SJCRH30 (cell line): ENCODE measurements at places on chromosomes 5 and 9.

- peak; percentile 1 for DNase-seq
These were observed 752.8 kb upstream of the ADAMTS16 start for GRCh38 chr5:4387290-4387689.

DNA sequence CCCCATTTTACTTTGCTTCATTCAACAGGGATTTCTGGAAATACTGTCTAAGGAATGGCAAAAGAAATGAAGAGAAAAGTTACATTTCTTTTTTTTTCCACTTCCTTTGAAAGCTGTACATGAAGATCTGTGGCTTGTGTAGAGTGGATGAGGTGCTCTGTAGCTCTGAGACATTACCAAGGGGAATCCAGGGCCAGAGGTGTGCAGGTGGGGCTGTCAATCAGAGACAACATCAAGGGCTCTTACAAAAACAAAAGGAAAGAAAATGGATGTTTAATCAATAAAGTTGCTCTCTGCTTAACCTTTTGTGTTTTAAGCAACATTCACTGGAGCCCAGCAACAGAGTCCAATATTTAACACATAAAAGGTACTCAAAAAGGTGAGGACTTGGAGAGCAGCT, 391.1 kb downstream of the TMEM38B start:
- DNase-seq = peak; percentile 26

DNA sequence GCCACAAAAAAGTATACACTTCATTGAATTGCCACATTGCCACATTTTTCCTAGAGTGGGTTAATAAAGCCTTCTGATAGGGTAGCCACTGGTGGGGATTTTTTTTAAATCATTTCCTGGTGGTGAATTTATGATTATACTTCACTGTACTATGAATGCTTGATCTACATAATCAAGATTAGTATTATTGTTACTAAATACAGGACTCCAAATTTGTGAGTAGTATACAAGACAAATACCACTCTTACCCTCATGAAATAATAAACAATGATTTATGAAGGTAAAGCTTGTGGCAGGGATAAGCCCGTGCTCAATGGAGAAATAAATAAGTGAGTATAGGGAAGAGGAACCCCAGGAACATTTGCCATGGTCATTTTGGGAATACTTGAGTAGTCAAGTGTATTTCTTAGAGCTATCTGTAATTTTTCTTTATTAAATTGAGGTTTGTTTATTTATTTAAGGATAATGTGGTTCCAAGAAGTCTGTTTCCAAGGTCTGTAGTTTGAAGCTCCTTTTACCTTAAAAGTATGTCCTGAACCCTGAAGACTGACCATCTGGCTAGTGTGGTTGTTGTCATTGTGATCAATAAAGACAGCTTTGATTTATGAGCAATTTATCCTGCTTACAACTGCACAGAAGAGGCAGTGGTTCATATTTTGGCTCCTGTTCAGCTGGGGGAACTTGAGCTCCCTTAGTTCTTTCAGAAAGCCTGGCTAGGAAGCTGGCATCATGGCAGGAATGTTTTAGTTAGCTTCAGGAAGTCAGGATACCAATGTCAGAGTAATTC, 118.6 kb downstream of the ZSWIM6 start:
- DNase-seq = peak; percentile 69

GRCh38 chr9:28956116-28956880, 1383.0 kb upstream of the C9orf72 start:
- peak; percentile 4 for DNase-seq

GRCh38 chr5:17214893-17215292, 2.5 kb upstream of the BASP1 start:
- DNase-seq = no peak

DNA sequence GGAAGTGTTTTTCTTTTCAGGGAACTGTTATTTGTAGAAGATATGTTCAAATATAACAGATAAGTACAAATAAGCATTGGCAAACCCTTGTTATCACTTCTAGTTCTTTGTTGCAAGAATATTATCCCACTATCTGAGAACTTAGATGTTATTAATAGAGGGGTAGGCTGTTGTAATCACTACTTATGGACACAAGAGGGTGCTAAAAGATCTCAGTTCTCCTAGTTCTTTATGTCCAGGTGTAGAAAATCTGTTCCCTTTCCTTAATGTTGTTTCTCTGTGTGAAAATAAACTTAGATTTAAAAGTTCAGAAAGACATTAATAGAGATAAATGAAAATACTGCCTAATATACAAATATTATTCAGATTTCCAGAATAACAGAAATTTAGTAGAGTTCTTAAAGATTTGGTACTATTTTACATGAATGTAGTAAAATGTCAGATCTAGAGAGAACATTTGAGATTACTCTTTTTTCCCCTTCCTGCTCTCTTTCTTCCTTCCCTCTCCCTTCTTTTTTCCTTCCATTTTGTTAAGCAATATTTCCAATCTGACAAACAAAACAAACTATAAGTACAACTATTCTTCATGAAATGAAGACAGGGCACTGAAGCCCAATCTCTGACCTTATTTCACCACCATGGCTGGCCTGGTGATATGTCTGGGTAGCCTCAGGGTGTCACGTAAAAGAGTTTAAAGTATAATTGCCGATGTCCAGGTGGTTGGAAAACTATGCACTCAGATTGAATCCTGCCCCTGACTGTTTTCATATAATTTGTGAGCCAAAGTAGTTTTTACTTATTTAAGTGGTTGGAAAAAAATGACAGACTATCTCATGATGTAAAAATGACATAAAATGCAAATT, 43.6 kb upstream of the C5orf46 start:
- DNase-seq = no peak

DNA sequence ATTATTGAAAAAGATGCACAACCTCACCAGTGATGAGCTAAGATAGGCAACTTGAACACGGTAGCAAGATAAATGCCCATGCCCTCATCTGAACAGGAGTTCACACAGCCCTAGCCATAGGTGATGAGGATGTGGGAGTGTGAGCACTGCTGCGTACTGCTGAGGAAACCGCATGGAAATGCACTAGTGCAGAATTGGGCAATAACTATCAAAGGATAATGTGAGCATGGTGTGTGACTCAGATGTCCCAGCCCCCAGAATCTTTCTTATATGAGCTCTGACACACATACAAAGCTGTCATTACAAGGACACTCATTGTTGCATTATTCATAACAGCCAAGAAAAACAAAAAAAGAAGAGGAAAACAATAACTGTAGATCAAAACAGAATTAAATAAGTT, 521.2 kb downstream of the IRX1 start:
- DNase-seq = no peak

GRCh38 chr5:61599370-61600122, 267.5 kb downstream of the ZSWIM6 start:
- no peak for DNase-seq

GRCh38 chr9:133961226-133962165, 30.6 kb downstream of the VAV2 start:
- no peak for DNase-seq

DNA sequence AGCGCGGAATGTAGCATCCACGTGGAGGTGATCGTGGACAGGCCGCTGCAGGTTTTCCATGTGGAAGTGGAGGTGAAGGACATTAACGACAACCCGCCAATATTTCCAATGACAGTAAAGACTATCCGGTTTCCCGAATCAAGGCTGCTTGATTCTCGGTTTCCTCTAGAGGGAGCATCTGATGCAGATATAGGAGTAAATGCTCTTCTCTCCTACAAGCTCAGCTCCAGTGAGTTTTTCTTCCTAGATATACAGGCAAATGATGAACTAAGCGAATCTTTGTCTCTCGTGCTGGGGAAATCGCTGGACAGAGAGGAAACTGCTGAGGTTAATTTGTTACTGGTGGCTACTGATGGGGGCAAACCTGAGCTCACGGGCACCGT, 598 bp downstream of the PCDHA2 start:
- DNase-seq = no peak

DNA sequence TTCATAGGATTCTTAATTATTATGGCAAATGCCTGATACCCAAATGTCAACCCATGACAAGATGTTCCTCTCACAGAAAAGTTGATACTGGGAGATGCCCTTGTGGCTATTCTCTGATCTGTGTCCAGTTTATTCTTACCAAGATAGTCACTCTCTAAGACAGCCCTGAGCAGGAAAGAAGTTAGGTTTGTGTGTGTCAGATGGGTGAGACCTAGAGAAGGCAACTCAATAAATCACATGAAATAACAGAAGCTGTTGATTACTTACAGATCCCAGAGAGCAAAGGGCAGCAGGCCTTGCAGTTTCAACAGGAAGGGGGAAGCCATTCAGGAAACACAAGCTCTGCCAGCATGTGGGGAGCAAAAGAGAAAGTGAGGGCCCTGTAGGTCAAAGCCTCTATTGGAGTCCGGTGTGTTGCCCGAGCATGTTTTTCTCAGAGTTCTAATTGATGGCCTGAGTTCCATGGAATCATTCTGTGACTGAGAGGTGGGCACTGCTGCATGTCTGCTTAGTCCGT, 1193.7 kb upstream of the CDH18 start:
- no peak for DNase-seq

GRCh38 chr9:127883959-127884358, 6.5 kb upstream of the AK1 start:
- no peak for DNase-seq

GRCh38 chr5:106600803-106601202, 1069.9 kb downstream of the EFNA5 start:
- DNase-seq = no peak

DNA sequence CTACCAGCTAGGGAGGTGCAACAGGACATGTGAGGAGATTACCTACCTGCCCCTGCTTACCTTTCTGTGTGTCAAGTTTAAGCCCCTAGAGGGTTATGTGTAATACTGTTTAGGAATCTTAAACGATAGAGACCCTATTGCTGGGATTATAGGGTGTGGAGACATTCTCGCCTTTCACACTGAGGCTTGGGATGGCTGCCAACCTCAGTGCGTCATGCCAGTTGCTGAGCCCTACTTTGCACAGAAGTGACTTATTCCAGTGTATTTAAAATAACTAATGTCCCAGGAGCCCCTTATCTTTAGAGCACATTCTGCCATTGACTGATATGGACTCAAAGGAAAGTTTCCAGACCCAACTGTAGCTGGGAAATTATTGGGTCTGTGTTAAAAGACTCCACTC, 76.6 kb upstream of the XPA start:
- DNase-seq = peak; percentile 58

GRCh38 chr9:77418226-77418625, 229.9 kb downstream of the GNA14 start:
- DNase-seq = no peak

DNA sequence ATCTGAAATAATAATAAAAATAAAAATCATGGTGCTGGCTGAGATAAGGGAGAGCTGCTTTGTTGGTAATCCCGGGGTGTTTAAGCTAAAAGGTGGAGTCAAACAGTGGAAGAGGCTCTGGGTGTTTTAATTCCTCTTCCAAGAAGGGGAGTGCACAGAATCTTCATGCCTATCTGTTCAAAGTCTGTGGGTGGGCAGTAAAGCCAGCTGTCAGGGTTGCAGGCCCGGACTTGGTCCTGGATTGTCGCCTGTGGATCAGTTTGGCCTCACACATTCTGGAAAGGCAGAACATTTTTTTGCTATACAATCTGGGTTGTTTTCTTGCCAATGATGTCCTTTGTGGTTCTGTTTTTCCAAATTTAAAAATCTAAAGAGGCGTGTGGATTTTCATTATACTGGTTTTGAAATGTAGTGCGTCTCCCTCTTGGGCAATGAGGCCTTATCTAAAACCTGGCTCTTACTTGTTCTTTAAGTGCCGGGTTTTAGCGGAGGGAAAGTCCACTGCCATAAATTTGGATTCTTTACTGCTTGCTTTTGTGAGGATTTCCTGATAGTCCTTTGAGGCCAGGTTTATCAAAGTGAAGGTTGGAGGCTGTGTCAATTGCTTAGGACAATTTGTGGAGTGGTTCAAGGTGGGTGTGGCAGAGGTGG, 5.8 kb downstream of the ANKDD1B start:
- peak; percentile 89 for DNase-seq

- no peak for DNase-seq
These were observed 709 bp downstream of the WHRN start for GRCh38 chr9:114504341-114505186.

DNA sequence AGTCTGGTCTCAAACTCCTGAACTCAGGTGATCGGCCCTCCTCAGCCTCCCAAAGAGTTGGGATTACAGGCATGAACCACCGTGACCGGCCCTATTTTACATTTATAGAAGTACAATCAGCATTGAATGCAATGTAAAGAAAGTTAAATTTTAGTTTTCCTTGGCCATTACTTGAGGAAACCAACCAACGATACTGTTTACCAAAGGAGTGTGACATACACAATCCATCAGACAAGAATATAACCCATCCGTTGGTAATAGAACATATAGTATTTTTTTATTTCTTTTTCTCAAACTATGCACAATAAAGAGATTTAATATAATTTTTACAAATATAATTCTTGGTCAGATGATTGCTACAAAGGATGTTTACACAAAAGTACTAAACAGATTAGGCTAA, 63.1 kb upstream of the MOCS2 start:
- DNase-seq = no peak

DNA sequence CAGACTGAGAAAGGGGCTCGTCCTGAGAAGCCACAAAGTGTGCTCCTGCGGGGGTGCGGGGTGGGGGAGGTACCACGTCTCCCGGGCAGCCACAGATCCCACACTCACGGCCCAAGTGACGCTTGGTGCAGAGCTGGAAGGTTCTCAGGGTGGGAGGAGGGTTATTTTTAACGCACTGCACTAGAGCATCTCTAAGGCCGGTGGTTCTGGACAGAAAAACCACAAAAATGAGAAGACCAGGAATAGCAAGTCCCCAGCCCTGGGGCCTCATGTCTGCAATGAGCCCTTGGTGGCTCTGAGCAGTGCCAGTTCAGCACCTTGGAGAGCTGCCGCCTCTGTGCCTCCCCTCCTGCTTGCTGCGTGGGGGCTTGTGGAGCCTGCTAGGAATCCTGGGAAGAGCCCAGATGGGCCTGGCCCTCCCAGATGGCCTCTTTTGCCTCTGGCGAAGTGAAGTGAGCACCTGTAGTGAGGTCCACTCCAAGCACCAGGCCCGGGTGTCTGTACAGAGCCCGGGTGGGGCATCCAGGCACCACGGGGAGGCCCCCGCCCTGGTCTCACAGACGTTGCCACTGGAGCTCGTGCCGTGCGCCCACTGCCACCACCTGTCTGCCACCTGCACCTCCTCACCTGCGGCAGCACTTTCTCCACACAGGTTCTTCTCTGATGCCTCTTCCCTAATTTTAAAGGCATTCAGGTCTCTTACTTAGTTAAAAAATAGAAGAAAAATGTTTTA, 48.9 kb upstream of the CACNA1B start:
- peak; percentile 75 for DNase-seq
